NCI-H187 (cell line): ENCODE measurements at places on chromosomes 4 and X.

DNA sequence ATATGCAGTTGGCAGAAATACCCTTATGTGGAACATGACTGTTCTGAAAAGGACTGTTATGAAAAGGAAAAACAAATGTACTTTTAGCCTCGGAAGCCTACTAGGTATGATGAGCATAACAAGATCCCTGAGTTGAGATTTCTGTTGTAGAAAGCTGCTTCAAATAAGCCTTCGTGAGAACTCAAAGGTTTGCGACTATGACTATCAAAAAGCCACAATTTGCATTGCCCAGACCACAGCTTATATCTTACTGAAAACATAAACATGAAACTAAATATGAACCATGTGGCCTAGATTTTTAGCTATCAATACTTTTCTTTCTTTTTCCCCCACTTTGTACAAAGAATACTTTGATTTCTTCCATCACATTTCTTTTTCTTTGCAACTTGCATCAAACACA lies 398.2 kb upstream of the LCORL start:
- DNase-seq = no peak

GRCh38 chr4:150982557-150983233 lies 32.4 kb downstream of the LRBA start:
- DNase-seq = no peak

DNA sequence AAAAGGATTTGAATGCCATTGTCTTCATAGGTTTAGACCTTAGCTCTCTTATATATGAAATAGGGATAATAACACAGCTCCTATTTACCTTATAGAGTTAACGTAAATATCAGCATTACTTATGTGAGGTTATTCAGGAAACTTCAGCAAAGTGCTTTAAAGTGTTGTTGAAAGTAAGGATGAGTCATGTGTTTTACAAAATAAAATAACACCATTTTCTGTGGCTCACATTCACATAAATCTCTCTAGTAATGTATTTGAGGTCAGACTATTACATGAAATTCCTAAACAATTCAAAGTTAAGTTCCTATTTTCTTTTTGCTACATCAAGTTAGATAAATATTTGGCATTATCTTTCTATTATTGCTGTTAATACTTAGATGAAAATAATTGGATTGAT lies 2.9 kb downstream of the GNRHR start:
- DNase-seq = no peak

DNA sequence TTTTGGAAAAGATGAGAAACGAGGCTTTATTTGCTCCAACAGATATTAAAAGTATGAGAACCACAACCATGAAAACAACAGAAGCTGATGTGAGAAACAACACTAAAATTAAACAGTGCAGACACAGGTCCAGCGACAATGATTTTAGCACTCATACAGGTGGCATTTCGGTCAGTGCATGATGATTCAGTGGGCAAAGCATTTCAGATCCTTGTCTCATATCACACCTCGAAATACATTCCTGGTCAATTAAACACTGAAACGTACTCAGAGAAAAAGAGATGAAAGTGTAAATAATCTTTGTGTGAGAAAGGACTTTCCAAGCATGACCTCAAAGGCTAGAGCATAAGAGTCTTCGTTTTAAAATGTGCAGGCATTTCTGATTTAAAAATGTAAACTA lies 85.2 kb downstream of the ACOX3 start:
- no peak for DNase-seq

DNA sequence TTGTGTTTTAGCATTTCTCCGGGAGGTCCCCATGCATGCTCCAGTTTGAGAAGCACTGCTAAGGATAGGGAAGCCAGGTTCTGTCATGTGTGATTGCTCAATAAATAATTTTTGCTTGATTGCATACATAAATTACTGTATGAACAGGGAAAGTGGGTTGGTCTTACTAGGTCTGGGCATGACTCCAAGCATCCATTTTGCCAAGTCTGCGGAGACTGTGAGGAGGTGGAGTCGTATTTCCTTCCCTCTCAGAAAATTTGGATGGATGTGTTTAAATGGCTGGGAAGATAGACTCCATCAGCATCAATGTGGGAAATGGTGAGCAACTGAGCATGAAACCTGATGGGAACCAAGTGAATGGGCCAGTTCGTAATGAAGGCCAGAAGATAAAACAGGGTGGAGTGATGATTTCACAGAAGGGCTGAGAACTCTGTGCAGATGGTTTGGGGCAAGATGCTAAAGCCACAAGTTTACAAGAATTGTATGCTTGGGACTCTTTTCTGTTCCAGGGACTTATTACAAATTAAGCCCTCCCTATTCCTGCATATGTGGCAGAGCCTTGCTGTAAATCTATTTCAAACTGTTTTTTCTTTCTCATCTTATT lies 84.1 kb downstream of the NHS start:
- DNase-seq = no peak

GRCh38 chr4:1601533-1601835 lies 82.6 kb downstream of the FAM53A start:
- no peak for DNase-seq

- DNase-seq = no peak
These were observed 58.6 kb upstream of the ZC4H2 start for GRCh38 chrX:65034668-65035445.

- no peak for DNase-seq
These were observed 54.7 kb downstream of the CNGA2 start for GRCh38 chrX:151789179-151789800.

- DNase-seq = no peak
These were observed 51.1 kb downstream of the SCML1 start for GRCh38 chrX:17788439-17788838.

DNA sequence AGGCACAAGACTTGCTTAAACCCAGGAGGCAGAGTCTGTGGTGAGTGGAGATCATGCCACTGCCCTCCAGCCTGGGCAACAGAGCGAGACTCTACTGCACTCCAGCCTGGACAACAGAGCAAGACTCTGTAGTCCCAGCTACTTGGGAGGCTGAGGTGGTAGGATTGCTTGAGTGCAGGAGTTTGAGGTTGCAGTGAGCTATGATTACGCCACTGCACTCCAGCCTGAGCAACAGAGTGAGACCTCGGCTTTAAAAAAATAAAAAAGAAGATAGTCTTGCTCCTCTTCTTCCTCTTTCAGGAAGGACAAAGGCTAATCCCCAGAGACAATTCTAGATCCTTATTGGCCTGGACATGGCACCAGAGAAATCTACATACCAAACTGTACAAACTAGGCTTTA lies 5.7 kb upstream of the PPEF2 start:
- no peak for DNase-seq

- no peak for DNase-seq
These were observed 133.6 kb upstream of the ARHGEF9 start for GRCh38 chrX:63918611-63919010.

- no peak for DNase-seq
These were observed 111.6 kb downstream of the BTC start for GRCh38 chr4:74682567-74683359.

DNA sequence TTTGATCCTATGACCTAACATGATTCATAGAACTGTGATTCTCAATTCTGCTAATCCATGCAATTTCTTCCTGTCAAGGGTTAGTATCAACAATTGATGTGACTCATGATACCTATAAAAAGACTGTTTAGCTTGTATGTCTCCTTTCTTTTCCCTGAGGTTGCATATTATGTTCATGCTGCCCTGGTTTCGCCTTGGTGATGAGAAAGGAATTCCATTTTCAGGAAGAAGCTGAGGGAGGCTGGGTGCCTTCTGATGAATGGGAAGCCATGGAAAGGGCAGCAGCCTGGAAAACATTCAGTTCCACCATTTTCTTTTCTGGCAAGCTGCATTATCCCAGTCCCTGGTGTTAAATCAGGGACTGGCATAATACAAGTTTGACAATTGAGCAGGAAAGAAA lies 976.5 kb downstream of the RPA4 start:
- no peak for DNase-seq

DNA sequence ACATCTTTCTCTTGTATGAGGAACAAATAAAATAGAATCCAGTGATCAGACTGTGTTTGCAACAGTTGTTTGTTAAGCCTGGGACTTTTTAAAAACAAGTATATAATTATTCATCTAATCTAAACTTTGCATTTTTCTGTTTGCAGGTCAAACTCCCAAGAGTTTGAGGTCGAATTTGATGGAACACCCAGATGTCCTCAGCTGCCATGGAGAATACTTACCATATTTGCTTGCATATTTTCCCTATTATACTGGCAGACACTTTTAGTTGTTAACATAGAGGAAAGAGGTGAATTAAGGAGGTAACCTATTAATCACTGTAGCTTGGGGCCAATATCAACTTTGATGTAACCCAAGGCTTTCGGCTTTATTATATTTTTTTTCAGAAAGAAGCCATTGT lies 401.5 kb upstream of the DIPK2B start:
- DNase-seq = no peak

DNA sequence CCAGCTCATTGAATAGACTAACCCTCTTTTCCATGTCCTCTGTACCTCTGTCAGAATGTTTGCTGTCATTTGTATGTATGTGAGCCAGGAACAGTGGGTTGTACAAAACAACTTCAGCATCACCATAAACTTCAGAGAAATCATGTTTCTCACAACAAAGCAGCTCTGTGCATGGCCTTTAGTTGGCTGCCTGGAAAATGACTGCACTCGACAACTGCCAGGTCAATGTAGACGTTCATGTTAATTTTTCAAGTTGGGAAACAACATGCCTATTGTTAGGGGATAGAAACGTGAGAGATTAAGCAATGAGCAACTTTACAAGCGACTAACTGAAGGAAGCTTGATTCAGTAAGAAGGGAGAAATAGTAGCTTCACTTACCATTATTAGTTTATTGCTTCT lies 17.9 kb upstream of the CXCL11 start:
- no peak for DNase-seq

DNA sequence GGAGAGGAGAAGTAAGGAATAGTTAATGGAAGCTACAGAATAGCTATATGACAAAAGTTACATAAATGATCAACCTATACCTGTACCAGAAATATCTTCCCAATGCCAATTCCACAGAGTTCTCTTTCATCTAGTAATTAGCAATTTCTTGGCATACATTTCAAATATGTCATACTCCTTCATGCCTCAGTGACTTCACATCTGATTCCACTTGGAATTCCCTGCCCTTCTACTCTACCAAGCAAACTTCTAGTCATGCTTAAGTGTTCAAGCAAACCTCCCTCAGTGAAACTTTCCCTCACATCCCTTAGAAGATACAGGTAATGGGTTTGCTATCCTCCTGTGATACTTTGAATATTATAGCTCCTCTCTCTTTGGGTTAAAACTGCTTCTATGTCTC lies 127.1 kb downstream of the KLHL13 start:
- DNase-seq = no peak

- no peak for DNase-seq
These were observed 204.7 kb downstream of the TLL1 start for GRCh38 chr4:166077782-166078181.

DNA sequence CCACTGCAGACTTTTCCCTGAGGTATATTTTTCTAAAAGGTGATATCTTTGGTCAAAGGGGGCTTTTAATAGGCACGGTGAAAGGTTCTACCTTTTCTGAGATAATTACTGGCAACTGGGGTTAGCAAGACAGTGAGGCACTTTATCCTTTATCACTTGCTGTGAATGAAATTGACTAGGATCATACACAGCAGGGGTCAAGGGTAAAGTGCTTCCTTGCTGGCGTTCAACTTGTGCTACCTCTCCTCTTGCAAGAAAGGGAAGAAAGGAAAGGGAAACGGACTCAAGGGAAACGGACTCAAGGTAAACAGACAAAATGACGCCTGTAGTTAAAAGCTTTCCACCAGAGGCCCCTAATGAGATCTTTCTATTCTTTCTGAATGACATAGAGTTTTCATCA lies 78.6 kb upstream of the RAPGEF2 start:
- no peak for DNase-seq

- DNase-seq = no peak
These were observed 1137.6 kb downstream of the C4orf33 start for GRCh38 chr4:130233377-130234047.

DNA sequence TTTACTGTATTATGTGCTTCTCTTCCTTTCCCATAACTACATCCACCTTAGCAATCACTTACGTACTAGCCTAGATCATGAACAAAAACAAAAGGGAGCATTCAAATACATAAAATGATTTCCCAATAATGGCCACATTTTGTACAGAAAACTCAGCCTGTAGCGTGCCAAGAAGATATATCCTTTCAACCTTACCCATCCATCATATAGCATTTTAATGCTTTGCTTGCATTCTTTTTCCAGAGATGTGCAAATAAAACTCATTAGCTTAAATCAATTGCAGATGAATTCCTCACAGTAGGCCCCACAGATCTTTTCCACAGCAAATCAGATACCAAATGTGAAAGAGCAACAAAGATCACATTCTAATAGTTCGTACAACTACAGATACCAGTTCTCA lies 20.8 kb downstream of the GRSF1 start:
- no peak for DNase-seq

- DNase-seq = no peak
These were observed 35.0 kb downstream of the QDPR start for GRCh38 chr4:17476853-17477252.

DNA sequence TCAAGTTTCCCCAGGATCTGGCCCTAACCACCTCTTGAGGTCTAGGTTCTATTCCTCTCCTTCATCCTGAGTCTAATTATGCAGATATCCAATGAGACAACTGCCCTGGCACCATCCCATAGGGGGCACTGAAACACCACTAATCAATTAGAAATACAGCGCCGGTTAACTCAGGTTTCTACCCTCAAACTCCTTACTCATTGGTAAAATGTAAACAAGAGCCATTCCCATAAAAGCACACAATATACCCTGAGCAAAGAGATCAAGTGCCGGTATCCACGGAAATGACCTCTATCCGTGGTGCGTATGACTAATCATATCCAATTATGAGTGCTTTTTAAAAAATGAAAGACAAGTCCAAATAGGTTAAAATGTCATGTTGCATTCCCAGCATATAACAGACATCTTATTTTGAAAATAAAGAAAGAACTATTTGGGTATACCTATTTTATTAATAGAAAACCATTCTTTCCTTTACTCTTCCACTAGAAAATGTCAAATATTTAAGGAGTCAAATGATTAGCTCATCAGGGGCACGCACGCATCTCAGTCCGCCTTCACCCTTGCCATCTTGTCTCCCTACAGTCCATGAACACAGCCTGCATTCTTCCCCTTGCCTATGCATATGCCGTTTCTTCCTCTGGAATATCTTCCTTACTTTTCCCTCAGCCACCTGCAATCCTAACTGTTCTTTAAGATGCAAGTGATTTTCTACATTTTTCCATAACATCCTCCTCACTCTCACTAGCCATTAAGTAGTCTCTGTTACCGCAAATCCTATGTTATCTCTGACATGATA lies 141.1 kb downstream of the MAML3 start:
- DNase-seq = no peak

- DNase-seq = no peak
These were observed 5.1 kb upstream of the TNIP2 start for GRCh38 chr4:2761035-2761923.

- no peak for DNase-seq
These were observed 197.1 kb downstream of the PALLD start for GRCh38 chr4:168693750-168694490.
